Endothelial cell (in vitro differentiated cells): ENCODE measurements at places on chromosomes 3 and 15.

DNA sequence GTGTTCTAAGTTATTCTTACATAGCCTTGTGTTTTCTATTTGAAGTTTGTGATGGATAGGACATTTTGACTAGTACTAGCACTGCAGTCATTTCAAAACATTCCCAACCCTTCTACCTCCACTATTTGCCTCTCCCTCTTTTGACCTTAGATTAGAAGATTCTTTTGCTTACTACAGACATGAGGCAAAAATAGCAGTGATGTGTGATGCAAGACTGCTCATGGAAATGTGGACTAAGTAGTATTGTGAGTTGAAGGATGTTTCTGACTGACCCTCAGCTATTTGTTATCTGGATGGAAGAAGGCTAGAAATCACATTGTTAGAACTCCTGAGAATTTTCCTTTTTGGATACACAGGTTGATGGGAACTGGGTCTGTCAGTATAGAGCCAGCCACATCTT is 45.9 kb downstream of the ATP2C1 start:
- DNase-seq = no peak

GRCh38 chr3:123949641-123950040 is 11.4 kb downstream of the CCDC14 start:
- DNase-seq = no peak

- DNase-seq = no peak
These were observed 549 bp downstream of the C3orf18 start for GRCh38 chr3:50567011-50567385.

DNA sequence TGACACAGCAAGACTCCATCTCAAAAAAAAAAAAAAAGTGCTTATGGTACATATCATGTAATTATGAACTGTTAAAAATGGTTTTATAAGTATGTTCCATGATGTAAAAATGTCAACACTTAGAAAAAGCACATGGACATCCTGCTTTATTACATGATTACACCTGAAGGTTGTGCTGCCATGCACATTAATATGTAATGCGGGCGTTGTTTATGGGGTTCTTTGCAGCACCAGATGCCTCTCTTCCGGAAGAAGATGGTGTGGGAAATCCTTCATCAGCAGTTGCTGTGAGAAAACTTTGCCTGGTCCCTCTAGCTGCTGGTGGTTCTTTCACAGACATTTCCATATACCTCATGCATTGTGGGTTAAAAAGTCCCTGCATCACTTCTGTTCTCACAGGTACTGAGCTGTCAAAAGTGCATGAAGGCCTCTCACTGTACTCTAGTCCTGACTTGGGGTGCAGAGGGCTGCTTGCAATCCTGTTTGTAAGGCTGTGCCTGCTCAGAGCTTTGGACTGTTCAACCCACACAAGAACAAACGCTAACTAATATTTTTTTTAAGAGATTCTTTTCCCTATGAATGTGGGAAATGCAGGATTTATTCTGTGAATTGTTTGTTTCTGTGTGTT is 43.6 kb downstream of the SENP2 start:
- DNase-seq = no peak

- no peak for DNase-seq
These were observed 231.1 kb upstream of the GADL1 start for GRCh38 chr3:31125413-31126020.

DNA sequence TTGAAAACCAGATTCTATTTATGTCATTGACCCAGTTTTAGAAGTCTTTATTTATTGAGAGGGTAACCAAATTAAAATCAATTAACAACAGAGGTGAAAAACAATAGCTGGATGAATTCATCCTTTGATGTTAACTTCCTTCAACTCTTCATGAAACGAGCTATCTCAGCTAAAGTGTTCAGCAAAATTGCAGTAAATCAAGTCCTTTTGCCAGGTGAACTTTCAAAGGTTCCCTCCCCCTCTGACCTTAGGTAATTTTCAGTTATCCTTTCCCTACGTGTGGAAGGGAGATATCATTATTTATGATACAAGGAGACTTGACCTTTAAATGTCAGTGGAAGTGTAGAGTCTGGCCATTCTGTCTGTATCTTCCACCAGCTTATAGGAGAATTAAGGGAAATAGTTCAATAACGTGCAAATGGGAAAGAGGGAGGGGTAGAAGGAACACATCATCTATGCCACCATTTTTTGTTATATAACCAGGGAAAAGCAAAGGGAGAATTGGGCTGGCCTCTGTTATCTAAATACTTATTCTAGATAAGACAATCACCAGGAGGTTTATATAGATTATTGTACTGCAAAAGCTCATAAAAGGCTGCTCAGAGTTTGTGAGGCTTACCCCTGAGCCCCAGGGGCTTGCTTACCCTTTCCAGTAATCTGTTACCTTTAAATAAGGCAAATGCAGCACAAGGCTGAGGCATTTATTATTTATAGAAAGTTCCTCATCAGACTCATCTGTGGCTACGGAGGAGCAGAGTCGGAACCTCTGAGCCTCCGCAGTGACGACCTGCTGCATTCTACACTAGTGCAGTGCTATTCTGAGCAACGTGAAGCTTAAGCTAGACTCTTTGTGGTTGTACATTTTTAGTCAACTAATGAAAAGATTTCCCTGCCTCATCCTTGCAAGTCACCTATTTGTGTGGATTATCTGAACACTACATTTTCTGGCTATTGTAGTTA is 97.7 kb upstream of the ZBED2 start:
- DNase-seq = no peak

DNA sequence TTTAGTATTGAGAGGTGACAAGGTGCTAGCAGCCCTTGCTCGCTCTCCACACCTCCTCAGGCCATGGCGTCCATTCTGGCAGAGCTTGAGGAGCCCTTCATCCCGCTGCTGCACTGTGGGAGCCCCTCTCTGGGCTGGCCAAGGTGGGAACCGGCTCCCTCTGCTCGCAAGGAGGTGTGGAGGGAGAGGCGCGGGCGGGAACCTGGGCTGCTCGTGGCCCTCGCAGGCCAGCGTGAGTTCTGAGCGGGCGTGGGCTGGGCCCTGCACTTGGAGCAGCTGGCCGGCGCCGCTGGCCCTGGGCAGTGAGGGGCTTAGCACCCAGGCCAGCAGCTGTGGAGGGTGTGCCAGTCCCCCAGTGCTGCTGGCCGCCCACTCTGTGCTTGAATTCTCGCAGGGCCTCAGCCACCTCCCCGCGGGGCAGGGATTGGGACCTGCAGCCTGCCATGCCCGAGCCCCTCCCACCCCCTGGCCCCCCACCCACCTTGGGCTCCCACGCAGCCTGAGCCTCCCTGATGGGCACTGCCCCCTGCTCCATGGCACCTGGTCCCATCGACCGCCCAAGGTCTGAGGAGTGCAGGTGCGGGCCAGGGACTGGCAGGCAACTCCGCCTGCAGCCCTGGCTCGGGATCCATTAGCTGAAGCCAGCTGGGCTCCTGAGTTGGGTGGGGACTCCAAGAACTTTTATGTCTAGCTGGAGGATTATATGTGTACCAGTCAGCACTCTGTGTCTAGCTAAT is 785.2 kb downstream of the DIPK2A start:
- DNase-seq = no peak

DNA sequence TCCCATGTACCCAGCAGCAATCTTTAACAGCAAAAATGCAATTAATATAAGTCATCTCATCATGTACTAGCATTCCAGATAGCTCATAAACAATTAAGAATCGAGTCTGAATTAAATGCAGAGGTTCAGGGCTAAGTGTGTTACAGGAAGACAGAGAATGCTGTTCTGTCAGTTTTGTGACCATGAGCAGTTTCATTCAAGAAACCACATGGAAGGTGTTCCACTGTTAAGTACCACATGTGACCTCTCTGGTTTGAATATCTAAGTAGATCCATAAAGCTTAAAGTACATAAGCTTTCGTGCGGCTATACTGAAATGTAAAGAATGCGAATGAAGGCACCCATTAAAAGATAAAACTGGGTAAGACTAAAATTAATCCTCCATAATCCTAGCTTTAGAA is 272.3 kb downstream of the IL5RA start:
- no peak for DNase-seq

DNA sequence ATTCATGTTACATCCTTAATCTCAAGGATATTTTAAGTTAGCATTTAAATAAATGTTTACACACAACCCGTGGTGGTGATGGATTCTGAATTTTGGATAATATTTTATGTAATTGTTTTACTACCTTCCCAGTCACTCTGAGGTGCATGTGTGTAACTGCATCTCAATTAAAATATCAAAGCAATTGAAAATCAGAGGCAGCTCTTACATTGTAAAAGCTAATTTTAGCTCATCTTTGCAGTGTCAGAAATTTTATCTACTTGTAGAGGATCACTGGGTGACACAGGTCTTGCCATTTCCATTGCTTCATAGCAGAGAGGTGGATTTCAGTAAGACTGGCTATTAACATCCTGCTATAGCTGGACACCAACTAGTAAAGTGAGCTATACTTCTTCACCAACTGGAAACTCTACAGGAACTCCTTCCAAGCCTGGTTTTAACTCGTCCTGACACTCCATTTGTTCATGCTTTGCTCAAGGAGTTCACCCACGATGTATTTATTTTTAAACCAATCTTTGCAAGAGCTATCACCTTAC is 19.6 kb upstream of the MITF start:
- DNase-seq = no peak

- DNase-seq = no peak
These were observed 97.1 kb upstream of the CRBN start for GRCh38 chr3:3276630-3277029.

- DNase-seq = no peak
These were observed 431.2 kb upstream of the THBS1 start for GRCh38 chr15:39149636-39150150.

- DNase-seq = no peak
These were observed 499.5 kb downstream of the NTRK3 start for GRCh38 chr15:87757084-87757483.
